ENCODE measurements at places on chromosomes 2 and 18.

DNA sequence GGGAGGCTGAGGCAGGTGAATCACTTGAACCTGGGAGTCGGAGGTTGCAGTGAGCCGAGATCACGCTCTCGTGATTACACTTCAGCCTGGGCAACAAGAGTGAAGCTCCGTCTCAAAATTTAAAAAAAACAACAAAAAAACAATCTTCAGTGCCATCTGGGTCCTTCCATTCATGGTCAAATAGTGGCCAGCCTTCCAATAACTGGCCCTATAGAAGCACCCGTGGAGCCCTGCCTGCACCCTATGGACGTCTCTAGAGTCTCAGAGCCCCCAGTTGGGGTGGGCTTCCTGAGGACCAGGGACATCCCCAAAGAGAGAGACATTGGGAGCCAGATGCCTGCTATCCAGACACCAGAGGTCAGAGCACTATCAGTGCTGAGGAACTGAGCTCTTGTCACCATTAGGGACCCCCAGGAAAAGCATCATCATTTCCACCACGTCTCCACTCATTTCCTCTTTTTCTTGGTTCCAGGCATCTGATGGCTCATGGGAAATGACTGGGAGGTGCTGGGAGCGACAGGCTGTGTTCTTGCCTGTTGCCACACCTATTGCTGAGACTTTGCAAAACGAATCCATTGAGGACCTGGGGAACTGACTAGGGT lies 9.4 kb downstream of the NEU2 start:
- DNase-seq, result no peak

DNA sequence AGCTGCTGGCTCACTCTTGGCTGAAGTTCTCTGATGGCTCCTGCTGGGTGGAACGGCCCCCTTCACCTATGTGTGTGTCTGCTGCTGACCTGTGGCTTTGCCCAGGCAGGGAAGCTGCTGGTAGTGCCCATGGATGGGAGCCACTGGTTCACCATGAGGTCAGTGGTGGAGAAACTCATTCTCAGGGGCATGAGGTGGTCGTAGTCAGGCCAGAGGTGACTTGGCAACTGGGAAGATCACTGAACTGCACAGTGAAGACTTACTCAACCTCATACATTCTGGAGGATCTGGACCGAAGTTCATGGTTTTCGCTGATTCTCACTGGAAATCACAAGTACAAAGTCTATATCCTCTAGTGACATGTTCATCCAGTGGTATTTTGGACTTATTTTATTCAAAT lies 13.9 kb upstream of the UGT1A8 start:
- no peak for DNase-seq

DNA sequence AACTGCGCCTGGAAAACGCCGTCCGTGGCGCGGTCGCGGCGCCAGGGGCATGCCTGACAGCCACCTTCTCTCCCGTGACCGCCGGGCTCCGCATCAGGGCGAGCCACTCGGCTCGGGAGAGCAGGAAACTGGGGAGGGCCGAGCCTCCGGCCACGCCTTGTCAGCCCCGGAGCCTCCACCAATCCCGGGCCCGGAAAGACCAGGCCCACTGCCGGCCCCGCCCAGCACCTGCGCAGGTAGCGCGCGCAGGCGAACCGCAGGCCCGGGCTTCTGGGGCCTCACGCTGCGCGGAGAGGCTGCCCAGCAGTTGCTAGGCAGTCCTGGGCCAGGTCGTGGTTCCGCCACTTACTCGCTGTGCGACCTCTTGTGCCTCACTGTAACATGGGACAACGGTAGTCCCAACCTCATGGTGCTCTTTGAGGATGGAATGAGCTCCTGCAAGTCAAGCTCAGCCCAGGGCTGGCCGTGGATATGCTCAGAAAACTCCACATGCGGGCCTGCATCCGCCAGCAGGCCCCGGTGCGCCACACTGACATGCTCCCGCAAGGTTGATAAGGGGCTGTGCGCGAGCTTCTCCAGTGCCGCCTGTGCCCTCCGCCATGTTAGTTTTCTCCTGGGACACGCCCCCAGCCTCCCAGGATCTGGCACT lies 97.1 kb downstream of the INHBB start:
- DNase-seq, result no peak

DNA sequence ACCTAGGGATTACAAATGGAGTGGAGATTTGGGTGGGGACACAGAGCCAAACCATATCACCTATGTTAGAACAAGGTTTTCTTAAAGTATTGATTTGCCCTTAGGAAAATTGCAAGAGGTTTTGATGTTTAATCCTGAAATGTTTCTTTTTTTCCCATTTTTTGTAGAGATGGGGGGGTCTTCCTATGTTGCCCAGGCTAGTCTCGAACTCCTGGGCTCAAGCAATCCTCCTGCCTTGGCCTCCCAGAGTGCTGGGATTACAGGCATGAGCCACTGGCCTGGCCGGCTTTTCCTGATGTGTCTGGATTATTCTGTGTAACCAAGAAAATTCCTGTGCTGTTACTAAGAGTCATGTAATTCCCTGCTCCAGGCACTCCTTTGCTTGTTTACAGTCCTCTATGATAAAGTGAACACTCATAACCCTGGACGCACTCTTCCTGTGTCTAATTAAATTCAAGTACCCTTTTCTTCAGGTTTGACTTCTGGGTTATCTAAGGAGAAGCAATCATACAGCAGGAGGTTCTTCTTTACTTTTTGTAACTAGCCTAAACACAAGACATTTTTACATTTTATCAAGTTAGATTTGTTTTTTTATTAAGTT lies 15.0 kb upstream of the CTDP1 start:
- DNase-seq, result peak; percentile 50

DNA sequence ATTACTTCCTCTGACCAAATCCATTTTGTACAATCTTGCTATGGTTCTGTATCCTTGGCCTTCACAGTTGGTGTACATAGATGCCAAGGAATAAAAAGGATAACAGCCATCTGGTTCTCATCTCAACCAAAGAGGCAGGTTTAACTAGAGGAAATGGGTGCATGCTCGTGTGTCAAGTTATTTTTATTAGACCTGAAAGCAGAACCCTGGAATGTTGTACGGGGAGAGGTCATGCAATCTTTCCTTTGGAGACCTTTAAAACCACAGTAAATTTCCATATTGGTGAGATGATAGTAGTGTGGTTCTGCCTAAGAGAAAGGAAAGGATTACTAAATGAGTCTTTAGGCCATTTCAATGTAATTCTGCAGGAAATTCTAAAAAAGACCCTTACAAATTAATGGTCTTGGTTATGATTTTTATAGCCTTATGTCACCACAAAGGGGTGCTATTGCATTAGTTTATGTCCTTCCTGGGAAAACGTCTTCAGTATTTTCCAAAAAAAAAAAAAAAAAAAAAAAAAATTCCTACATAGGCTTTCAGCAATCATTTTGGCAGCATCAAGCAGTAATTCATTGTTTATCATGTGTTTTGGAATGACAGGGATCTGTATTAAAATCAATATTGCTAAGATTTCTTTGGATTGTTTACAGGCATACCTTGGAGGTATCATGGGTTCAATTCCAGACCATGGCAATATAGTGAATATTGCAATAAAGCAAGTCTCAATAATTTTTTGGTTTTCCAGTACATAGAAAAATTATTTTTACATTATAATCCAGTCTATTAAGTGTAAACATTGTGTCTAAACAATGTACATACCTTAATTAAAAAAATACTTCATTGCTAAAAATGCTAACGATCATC lies 270.8 kb downstream of the NYAP2 start:
- DNase-seq, result peak; percentile 73

GRCh38 chr2:187934236-187934635 lies 357.4 kb upstream of the GULP1 start:
- DNase-seq, result no peak

DNA sequence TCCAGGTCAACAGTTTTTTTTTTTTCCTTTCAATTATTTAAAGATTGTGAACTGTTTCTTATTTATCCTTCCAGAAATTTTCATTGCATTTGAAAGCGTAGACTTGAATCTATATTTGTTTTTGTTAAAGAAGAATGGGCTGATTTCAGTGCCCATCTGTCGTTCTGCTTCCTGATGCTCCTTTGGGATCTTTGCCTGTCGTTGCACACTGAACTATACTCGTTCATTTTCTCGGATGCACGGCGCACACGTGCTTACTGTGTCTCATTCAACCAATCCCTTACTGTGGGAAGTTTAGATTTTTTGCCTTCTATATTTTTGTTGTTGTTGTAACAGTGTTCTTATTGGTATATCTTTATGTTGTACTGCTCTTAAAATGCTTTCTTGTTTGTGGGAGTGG lies 149.7 kb downstream of the VAPA start:
- no peak for DNase-seq

- DNase-seq, result no peak
These were observed 109.7 kb upstream of the GLI2 start for GRCh38 chr2:120625865-120626560.

DNA sequence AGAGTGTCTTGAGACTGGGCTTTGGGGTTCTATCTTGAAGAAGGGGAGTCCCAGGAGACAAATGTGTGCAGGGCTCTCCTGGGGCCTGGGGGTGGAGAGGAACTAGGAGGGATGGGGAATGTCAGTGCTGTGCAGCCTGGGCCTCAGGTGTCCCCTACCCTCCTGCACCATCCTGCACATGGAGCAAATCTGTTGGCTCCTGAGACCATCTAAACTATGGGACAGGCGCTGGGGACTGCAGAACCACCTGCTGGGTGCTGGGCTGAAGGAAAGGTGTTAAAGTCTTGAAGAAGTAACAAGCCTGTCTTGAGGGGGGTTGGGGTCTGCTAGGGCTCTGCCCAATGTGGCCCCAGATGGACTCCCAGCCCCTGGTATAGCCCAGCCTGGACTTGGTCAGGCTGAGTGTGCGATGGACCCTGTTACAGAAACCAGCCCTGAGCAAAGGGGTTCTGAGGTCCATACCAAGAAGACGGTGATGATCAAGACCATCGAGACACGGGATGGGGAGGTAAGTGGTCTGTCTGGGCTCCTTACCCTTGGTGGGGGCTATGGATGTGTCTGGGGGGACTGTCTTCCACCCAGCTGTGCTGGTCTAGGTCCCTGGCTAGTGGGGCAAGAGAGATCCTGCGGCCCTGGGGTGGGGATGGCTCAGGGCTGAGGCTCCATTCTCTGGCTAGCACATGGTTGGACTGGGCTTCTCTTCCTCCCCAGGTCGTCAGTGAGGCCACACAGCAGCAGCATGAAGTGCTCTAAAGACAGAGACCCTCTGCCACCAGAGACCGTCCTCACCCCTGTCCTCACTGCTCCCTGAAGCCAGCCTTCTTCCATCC lies 7.3 kb downstream of the DES start:
- no peak for DNase-seq

GRCh38 chr18:75405351-75405750 lies 22.2 kb downstream of the SMIM21 start:
- no peak for DNase-seq

GRCh38 chr18:54440292-54440691 lies 82.6 kb downstream of the C18orf54 start:
- DNase-seq, result no peak

- DNase-seq, result peak; percentile 47
These were observed 108.1 kb downstream of the TRIB2 start for GRCh38 chr2:12824778-12825379.

DNA sequence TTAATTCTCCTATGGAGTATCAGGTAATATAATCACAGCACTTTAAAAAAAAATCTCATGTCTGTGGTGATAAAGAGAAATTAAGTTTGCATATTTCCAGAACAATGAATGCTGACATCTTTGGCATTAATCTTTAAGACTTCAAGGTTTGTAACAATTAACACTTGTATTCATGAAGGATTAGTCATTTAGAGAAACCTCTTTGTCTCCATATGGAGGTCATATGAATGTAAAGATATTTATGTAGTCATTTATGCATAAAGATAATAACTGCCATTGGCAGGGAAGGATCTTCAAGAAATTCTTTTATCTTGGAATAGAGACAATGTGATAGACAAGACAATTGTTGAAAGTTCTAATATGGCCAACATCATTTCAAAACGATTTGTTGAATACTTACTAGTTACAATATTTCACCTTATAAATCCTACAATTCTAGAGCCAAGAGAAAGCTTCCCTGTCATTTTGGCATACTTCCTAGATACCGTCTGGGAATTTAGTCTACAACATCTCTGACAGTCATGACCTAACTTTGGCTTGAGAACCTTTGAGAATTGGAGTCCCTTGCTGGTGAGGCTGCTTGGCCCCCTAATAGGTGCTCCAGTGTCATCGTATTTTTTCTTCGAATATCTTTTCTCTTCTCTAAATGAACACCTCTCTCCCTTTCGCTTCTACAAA lies 33.6 kb downstream of the RASGRP3 start:
- no peak for DNase-seq

DNA sequence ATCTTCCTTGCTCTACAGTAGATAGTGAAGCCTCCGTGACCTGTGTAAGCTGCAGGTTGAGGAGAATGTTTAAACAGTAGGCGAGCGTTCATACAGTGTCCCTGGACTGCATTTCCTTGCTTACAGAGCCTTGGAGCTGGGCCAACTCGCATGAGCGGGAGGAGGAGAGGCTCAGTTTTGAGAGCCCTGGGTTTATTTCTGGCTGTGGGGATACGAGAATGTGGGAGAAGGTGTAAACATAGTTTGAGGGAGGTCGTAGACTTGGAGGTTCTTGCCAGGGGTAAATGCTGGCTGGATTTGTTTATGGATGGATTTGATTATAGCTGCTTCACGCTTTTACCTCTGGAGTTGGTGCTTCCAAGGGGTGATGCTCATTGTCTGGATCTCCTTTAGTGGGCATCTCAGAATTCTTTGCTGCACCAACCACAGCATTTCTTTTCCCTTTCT lies 20.8 kb downstream of the CRIM1 start:
- peak; percentile 68 for DNase-seq

GRCh38 chr2:102313025-102313424 lies 1.7 kb downstream of the IL1RL1 start:
- DNase-seq, result peak; percentile 70

- DNase-seq, result no peak
These were observed 2.2 kb downstream of the ONECUT2 start for GRCh38 chr18:57437402-57437765.

DNA sequence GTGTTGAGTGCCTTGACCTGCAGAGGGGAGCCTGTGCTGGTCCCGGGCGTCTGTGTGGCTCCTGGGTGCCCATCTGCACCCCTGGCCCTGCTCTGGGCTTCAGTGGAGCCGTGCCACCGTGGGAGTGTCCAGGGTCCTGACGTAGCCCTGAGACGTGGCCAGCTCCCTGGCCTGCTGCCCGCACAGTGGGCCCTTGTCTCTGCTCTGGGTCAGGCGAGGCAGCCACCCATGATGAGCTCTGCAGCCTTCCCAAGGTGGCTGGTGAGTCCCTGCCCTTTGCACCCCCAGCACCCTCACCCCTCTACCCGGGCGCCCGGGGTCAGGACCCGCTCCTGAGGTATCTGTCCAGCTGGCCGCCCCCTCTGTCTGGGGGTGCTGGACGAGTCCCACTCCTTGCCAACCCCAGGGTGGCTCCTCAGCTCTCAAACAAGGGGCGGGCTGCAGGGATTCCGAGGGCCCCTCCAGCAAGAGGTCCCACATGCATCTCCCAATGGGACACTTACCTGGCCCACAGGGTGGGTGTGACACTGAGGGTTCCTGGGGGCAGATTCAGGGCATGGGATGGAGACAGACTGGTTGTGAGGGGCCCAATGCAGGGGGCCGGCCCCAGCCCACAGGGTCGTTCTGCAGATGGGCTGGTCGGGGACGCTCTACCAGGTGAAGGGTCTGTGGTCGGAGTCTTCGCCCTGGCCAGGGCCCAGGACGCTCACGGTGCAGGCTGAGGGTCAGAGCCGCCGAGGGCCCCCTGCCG lies 2.4 kb downstream of the NEU4 start:
- no peak for DNase-seq

GRCh38 chr2:174112073-174112472 lies 136.3 kb downstream of the OLA1 start:
- no peak for DNase-seq

Measured in cardiac fibroblast (primary cell).